ENCODE measurements at places on chromosomes 12 and 14. TPM values are rescaled to one million over a fixed set of nuclear protein-coding genes. Genes with fewer than 3 reads are reported as not detected.

LTB4R gene
- total RNA-seq, result 7.9 TPM

DNA sequence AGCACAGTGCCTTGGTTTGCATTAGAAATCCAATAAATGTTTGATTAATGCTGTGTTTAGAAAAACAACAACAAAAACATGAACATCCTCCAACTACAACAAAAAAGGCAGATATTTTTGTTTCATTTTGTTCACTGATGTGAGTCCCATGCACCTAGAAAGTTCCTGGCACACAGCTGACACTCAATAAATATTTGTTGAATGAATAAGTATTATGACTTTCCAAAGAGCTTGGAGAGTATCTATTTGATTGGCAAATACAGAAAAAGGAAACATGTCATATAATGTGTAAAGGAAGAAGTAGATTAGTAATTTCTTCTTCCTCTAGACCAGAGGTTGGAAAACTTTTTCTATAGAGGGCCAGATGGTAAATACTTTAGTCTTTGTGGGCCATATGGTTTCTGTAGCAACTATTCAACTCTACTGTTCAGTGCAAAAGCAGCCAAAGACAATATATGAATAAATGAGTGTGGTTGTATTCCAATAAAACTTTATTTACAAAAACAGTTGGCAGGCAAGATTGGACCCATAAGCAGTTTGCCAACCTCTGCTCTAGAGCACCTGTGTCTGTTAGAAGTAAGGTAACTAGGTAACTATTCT lies 312.3 kb upstream of the DIO2 start:
- H3K36me3 ChIP-seq, result no peaks in the 10 kb centered on the region
- no peak overlapping the region for H3K4me3 ChIP-seq

GRCh38 chr12:49043856-49044258 lies 16.7 kb downstream of the KMT2D start:
- peaks cover 48% of the 10 kb centered on the region for H3K36me3 ChIP-seq
- no peaks in the 10 kb centered on the region for H3K27me3 ChIP-seq
- no peak overlapping the region for H3K4me3 ChIP-seq

GRCh38 chr14:96484399-96484798 lies 17.8 kb upstream of the PAPOLA start:
- no peaks in the 10 kb centered on the region for H3K4me1 ChIP-seq
- H3K27me3 ChIP-seq, result no peaks in the 10 kb centered on the region
- H3K4me3 ChIP-seq, result no peak overlapping the region
- no peak for DNase-seq
- H3K27ac ChIP-seq, result no peak overlapping the region

DNA sequence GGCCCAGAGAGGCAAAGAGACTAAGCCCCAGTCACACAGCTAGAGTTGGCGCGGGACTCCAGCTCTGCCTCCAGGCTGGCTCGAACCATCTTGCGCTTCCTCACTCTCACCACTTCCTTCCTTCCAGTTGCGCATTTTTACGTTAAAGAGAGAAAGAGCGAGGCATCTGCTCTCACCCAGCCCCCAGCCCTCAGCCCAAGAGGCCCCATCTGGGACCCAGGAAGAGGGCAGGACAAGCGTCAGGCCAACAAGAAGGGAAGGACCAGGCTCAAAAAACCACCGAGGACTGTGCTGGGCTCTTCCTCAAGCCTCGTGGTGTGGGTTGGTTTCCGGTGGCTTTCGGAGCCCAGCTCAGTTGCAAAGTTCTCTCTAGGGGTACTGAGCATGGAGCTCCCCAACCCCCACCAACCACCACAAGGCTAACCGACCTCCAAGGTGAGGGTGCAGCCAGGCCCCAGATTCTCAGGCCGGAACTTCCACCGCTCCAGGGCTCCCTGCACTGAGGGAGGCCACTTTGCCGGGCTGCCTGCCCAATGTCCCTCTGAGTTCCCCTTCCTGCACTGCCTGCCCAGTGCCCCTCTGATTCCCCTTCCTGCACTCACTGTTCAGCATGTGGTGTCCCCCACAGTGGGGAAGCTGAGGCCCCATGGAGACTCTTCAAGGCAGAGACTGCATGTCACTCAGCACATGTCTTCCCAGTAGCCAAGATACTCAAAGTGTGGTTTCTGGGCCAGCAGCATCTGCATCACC lies 35.9 kb downstream of the TESC start:
- H3K4me3 ChIP-seq, result no peak overlapping the region
- H3K27me3 ChIP-seq, result no peaks in the 10 kb centered on the region
- H3K27ac ChIP-seq, result no peak overlapping the region
- H3K4me1 ChIP-seq, result peaks cover 20% of the 10 kb centered on the region
- peak; percentile 27 for DNase-seq
